ENCODE measurements at places on chromosomes 1 and 21.
A peak's percentile ranks its signal among the peaks of the same experiment; 100 is the strongest.

DNA sequence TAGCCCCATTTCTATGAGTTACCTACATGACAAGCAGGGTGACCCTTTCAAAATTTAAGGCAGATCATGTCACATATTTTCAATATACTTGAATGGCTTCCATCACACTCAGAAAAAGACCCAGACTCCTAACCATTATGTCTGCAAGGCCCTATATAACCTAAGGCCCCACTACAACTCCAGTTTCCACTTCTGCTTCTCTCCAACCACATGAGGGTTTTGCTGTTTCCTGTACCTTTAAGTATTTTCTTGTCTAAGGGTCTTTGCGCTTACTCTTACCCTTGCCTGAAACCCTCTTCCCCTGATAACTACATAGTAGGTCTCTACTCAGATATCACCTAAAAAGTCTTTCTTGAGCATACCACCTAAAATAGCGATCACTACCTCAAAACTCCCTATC, 46.1 kb downstream of the SGIP1 start:
- no peak for DNase-seq

DNA sequence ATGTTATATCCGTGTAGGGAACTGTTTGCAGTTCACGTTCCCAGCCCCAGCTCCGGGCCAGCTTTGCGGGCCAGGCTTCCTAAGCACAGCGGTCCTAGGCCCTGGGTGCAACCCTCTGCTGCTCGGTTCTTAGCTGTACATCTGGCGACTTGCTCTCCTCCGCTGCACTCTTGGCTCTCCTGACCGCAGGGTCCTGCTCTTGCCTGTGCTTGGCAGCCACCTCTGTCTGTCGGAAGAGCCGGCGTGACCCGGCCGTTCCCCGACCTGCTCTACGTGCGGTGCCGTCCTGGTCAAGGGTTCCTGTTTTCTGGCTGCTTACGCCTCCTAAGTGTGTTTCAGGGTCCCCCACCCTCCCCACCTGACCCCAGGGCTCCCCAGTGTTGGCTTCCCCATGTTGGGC, 36.7 kb downstream of the FAAP20 start:
- DNase-seq: no peak

GRCh38 chr1:181117648-181118449, 29.3 kb downstream of the IER5 start:
- DNase-seq: peak; percentile 39

GRCh38 chr1:236717811-236718210, 31.5 kb downstream of the ACTN2 start:
- DNase-seq: no peak

GRCh38 chr1:225658041-225658440, 5.1 kb upstream of the ENAH start:
- no peak for DNase-seq

- DNase-seq: no peak
These were observed 172.8 kb downstream of the PTGER3 start for GRCh38 chr1:70874818-70875217.

- DNase-seq: peak; percentile 12
These were observed 38.2 kb downstream of the BCL9 start for GRCh38 chr1:147579532-147579931.

DNA sequence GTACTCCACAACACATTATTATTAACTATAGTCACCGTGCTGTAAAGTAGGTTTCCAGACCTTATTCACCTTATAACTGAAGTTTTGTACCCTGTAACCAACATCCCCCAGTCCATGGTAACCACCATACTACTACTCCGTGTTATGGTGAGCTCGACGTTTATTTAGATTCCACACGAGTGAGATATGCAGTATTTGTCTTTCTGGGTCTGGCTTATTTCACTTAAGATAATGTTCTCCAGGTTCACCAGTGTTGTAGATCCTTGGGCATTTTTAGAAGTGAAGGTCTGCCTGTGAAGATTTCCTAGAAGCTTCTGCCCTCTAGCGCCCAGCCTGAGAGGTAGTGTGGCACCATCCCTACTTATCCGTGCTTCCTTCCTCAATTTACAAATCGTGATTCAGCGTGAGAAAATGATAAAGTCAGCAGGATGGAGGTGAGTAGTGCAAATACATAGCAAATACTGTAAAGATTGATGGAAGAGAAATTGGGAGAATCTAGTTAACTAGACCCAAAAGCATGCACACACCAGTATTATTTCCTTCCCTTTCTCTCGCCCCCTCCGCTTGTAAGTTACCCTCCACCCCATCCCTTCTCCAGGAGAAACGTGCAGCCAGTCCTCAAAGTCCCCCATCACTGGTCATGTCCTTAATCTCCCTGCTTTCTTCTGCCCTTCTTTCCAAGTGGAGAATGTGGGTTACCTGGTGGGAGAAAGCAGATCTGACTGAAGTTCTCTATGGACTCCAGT, 36.0 kb upstream of the DISC1 start:
- peak; percentile 59 for DNase-seq

GRCh38 chr1:84020151-84020550, 21.2 kb upstream of the TTLL7 start:
- DNase-seq: no peak

GRCh38 chr1:109786531-109787021, 22.9 kb upstream of the EPS8L3 start:
- DNase-seq: no peak

DNA sequence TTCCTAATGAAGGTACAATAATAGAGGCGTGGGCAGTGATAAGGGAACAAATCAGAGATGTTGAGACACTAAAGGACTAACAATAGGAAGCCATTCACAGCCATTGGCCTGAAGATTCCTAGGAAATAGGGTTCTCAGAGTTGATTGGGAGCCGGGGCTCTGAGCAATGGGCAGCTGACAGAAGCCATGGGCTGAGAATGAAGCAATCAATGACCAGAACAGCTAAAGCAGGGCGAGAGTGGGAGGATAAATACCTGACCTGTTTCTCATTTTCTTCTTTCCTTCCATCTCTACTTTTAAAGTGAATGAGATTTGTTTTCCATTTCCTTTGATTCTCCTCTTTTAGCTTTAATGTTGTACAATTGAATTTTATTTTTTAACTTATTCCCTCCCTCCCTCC, 774.7 kb upstream of the ADGRL4 start:
- no peak for DNase-seq

GRCh38 chr1:236421022-236421421, 26.9 kb downstream of the EDARADD start:
- no peak for DNase-seq

GRCh38 chr1:56535362-56535761, 44.0 kb downstream of the PLPP3 start:
- DNase-seq: no peak

DNA sequence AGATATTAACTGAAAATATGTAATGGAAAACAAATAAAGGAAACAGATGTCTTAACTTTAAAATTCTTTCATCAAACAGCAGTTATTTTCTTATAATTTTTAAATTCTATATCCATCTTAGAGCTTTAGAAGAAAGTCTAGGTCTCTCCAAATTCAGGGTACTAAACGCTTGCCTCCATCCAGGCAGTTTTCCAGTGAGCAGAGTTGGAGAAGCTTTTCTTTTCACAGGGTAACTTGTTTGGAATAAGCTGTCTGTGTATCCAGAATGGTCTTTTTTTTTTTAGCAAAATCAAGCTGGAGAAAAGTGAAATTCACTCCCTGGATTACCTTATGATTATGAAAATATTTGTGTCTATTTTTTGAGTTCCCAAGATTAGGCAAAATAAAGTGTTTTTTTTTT, 88.6 kb downstream of the DDAH1 start:
- no peak for DNase-seq

- no peak for DNase-seq
These were observed 6.7 kb downstream of the ZNF496 start for GRCh38 chr1:247324923-247325322.

All from AG08396 (cell line).